ENCODE measurements at places on chromosomes 5 and 9.

- DNase-seq = no peak
Observed at GRCh38 chr5:64161420-64161819, 4.2 kb upstream of the RNF180 start.

DNA sequence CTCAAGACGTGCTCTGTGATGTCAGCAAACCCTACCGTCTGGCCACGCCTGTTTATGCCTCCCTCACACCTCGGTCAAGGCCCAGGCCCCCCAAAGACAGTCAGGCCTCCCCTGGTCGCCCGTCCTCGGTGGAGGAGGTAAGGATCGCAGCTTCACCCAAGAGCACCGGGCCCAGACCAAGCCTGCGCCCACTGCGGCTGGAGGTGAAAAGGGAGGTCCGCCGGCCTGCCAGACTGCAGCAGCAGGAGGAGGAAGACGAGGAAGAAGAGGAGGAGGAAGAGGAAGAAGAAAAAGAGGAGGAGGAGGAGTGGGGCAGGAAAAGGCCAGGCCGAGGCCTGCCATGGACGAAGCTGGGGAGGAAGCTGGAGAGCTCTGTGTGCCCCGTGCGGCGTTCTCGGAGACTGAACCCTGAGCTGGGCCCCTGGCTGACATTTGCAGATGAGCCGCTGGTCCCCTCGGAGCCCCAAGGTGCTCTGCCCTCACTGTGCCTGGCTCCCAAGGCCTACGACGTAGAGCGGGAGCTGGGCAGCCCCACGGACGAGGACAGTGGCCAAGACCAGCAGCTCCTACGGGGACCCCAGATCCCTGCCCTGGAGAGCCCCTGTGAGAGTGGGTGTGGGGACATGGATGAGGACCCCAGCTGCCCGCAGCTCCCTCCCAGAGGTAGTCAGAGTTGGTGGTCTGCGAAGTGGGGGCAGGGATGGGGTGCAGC, 103.2 kb downstream of the PPARGC1B start:
- DNase-seq = no peak

DNA sequence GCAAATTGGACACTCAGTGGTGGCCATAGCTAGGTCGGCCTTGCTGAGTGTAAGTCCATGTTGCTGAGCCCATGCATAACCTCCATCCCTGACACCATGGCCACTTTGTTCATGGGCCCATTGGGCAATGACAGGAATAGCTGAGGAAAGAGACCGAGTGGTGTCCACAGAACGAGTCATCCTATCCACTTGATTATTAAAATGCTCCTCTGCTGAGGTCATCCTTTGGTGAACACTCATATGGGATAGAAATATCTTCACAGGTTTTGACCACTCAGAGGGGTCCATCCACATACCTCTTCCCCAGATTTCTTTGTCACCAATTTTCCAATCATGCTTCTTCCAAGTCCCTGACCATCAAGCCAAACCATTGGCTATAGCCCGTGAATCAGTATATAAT, 63.6 kb downstream of the PPIC start:
- DNase-seq = no peak

DNA sequence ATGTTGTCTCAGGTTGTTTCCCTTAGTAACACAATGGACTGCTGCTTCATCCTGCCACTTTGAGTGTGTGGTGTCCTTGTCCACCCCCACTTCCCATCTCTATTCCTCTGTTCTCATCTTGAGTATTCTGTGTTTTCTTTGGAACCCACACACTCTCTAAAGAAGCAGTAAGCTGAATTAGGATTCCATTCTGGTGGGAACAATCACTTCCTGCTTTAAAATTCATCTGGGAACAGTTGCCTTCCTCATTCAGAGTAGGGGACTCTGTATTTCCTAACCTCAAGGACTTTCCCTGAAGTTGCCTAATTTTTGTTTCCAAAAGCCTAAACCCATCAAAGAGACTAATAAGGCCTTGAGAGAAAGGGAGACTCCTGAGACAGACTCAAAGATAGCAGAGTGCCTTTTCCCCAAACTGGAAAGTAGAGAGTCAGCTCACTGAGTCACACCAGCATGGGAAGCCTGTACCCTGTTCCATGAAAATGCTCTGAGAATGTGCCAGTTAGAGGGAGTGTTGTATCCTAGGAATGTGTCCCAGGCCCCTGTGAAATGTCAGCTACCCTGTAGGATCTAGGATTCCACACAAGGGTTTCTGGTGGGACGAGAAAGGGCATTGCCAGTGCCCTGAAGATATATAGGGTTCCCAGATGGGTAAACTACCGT, 63.6 kb downstream of the CCDC192 start:
- DNase-seq = no peak

- no peak for DNase-seq
Observed at GRCh38 chr5:55039843-55040242, 15.8 kb downstream of the GZMK start.

- DNase-seq = no peak
Observed at GRCh38 chr5:31585895-31586270, 53.0 kb upstream of the PDZD2 start.

DNA sequence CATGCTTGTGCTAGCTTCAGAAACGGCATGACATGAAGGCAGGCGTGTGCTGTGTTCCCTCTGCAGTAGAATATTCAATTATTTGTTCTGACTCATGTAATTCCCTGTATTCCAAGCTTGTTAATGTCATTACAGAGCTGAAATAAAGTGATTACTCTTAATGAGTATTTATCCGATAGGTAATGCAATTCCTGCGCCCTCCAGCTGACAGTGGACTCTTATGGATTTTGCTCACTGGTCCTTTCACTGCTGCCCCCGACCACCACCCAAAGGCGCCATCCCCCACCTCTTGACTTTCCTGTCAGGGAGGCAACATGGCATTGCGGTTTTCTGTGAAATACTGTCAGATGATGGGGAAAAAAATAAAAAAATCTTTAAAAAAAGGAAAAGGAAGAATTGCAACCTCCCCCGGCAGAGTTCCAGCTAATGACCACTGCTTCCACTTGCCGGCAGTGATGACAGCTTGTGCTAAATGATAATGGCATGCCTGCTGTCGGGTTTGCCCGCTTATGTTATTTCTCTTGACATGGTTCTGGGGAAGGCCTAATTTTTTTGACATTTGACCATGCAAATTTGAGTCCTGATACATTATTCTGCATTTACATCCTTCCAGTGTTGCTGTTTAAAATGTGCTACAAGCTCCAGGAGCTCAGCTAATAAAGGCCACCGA, 335.3 kb upstream of the ADAMTS16 start:
- DNase-seq = no peak

DNA sequence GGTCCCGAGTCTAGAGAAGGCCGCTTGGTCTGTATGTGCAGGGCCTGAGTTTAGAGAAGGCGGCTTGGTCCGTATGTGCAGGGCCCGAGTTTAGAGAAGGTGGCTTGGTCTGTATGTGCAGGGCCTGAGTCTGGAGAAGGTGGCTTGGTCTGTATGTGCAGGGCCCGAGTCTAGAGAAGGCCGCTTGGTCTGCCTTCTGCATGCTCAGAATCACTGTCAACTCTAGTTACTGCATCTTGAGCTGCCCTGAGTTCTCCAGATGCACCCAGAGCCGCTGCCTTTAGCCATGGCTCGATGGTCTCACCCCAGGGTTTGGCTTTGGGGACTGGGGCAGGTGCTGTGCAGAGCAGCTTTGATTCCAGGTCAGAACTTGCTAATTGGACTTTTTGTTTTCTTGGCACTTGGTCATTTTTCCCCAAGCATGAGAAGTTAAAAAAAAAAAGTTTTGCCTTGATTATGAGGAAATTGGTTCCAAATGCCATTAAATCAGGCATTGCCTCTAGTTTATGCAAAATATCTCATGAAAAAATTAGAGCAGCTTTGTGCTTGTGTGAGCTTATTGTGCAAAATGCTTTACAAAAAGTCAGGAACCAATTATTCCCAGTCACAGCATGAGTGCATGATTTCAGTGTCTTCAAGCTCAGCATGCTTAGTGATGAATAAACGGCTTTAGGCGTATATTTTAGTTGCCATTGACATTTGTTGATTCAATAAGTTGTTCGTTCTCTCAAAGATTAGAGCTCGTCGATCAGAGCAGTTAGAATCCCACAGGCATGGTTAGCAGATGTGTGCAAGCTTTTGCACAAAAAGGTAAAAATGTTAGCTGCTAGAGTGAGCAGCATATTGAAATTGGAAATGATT, 25.4 kb upstream of the EXOC3 start:
- no peak for DNase-seq

DNA sequence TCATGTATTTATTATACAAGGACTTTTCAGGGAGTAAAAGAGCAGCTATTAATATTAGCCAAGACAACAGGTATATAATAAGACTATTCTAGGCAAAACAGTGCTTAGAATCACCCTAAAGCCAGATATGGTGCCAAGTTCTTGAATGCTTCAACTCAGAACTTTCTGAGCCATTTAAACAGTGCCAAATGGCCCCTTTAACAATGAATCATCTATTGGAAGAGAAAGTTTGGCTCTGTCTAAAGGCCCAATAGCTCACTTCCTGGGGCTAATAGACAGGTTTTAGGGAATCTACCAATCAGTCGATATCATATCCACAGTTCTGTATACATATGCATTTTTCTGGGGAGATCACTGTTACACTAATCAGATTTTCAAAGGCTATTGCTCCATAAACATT, 42.9 kb downstream of the ZNF474 start:
- DNase-seq = no peak

- no peak for DNase-seq
Observed at GRCh38 chr5:8726383-8727036, 819.4 kb downstream of the SEMA5A start.

- DNase-seq = no peak
Observed at GRCh38 chr9:123643518-123643917, 286.4 kb downstream of the DENND1A start.

- DNase-seq = no peak
Observed at GRCh38 chr9:113302792-113303418, at the start of gene RNF183. Gene RNF183, minus strand, starts transcription at chr9:113303376. Its CDS starts 5,192 bp downstream, at chr9:113298184.

GRCh38 chr9:36550135-36550534, 22.6 kb upstream of the MELK start:
- DNase-seq = no peak

DNA sequence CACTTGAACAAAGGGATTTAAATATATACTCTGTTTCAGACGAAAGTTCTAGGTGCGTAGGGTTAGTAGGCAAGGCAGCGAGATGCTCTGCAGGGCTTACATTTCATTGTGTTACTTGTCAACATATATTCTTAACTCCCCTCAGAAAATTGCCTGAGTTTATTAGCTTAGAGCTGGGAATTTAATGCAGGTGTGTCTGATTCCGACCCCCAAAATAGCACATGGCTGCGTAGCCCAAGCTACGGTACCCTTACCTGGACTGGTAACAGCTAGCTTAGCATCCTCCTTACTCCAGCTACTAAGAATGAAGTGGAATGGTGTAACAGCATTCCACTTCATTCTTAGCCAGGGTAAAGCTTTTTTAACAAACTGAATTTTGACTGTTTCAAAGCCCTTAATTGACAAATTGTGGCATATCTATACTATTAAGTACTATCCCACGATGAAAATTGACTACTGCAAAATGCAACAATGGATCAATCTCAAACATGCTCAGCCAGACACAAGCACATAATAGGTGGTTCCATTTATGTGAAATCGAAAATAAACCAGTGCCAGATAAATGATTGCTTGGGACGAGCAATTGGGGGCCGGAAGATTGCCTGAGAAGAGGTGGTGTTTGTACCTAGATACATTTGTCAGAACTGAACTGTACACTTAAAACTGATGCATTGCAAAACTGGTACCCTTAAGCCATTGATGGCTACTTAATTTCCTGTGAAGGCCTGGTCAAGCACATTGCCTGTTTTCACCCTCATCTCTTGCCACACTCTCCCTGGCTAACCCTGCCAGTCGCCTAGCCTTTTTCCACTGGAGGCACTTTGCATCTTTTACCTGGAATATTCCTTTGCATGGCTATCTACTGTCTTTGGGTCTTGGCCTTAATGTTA, 3.0 kb upstream of the FGF18 start:
- no peak for DNase-seq

GRCh38 chr5:61701877-61702602, 370.0 kb downstream of the ZSWIM6 start:
- no peak for DNase-seq

- DNase-seq = no peak
Observed at GRCh38 chr9:127237801-127238200, 26.8 kb upstream of the GARNL3 start.

- DNase-seq = no peak
Observed at GRCh38 chr9:134682026-134682425, 40.4 kb downstream of the COL5A1 start.

DNA sequence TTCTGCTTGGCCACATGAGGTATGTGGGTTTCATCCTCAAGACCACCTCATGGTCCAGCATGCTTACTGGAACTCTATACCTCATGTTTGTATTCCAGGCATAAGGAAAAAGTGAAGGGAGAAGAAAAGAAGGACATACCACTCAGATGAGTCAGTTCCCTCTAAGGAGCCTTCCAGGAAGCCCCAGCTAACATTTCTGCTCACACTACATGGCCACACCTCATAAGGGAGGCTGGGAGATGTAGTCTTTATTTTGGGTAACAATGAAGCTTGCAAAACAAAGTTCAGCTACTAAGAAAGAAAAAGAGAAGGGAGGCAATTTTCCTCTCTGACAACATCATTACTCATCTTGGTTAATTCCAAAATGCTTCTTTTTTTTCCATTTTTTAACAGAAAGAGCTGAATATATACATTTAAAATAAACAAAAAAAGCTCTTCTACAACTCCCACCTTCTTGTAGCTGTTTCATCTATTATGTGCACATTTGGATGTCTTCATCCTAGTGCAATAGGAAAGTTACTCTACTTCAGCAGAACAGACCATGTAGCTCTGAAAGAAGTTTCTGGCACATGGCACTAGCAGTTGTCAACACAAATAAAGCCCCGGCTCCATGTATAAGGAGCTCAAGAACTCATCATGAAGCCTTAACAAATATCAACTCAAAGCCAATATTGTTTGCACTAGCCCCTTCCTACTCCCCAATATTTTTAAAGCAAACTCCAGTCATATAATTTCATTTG, 123.6 kb upstream of the CCDC112 start:
- no peak for DNase-seq
